ENCODE measurements at places on chromosomes 11 and 22. TPM values are rescaled to one million over a fixed set of nuclear protein-coding genes. Genes with fewer than 3 reads are reported as not detected.
A peak's percentile ranks its signal among the peaks of the same experiment; 100 is the strongest.

- peak; percentile 94 for DNase-seq
These were observed 58.2 kb upstream of the THY1 start for GRCh38 chr11:119481021-119481666.

- no peak for DNase-seq
These were observed 8.7 kb upstream of the ACRV1 start for GRCh38 chr11:125689274-125689859.

GRCh38 chr22:24834845-24835570, 29.0 kb downstream of the SGSM1 start:
- no peak for DNase-seq

DNA sequence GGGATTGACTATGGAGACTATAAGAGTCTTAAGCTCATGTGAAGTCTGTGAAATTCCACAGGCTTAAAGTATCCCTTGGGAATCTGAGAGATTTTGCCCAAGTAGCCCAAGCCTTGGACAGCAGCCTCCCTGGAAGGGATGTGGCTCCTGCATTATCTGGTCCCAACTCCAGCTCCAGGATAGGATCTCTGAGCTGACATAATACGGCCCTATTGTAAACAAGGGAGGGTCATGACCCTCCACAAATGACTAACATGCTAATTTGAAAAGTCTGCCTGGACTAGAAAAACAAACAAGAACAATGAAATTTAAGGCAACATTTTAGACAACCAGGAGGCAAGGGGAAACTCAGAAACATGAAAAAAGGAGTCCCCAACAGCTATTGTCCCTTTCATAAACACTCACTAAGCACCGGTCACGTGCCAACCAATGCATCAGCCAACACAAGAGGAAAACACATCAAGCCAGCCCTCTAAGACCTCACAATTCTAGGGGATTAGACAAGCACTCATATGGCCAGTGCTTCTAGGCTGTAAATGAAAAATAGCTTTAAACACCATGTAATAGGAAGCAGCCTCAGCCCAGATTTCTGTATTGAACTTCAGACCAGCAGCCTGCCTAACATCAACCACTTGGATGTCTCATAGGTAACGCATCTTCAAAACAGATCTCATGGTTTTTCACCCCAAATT, 101.2 kb upstream of the TIMP3 start:
- no peak for DNase-seq

DNA sequence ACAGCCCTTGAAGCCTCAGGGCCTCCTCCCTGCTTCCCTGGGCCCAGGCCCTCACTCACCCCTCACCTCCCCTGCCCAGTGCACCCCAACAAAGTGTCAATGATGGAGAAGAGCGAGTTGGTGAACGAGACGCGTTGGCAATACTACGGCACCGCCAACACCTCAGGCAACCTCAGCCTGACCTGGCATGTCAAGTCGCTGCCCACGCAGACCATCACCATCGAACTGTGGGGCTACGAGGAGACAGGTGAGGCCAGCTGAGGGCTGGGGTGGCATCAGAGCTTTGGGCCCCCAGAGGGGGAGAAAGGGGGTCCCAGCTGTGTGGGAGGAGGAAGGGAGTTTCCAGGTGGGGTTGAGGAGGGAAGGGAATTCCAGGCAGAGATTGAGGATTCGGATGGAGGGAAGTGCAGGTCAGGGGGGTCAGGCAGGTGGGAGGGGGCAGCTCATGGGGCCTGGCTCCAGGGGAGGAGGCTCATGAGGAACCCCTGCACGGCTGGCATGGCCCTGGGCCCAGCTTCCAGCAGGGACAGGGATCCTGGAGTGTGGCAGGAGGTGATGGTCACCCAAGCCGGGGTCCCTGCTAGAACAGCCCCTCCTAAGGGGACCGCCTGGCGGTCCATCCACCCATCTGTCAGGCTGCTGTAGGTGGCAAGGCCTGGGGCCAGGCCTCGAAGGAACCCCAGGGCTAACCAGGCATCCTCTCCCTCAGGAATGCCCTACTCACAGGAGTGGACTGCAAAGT, 2.9 kb downstream of the SUSD2 start:
- DNase-seq, result no peak

DNA sequence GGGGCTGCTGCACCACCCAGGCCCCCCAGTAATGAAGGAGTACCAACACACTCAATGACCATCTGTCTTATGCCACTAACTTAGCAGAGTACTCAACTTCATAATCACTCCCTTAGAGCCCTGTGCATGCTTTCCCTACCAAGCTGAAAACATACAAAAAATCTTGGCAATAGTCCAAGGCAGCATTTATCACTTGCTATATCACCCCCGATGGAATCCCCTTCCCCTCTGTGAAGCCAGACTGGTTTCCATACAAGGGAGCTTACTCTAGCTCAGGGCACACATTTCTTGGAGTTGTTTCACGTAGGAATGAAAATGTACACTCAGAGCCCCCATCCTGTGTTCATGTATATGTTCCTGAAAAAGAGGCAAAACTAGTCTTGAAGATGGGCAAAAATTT, 301.3 kb upstream of the TENM4 start:
- no peak for DNase-seq

GRCh38 chr11:71940561-71941219, 11.8 kb downstream of the RNF121 start:
- no peak for DNase-seq

DNA sequence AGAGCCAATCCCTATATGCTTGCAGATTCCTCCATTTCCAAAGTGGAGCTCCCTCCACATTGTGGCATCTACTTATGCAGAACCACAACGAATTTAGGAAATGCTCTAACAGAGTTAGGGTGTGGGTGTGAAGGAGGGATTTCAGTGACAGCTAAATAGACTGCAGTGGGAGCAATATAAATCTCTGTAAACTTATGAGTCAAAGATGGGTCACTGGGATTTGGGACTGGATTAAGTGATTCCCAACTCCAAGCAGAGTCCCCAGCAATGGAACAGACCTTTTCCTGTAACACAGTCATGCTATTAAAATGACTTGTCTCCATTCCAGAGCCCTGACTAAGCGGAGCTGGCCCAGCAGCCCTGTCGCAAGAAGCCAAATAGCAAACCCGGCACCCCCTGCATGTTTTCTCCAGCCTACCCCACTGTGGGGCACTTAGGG, 36.6 kb downstream of the RPL27A start:
- DNase-seq, result no peak

The DNAJB7 gene
- total RNA-seq, result not detected

The PLXNB2 gene
- total RNA-seq, result 108 TPM

The CTSF gene
- 44.2 TPM for total RNA-seq

The P4HA3 gene
- 1.0 TPM for total RNA-seq

The SLC25A45 gene
- total RNA-seq, result 8.7 TPM

The FXYD2 gene
- 3.2 TPM for total RNA-seq
